NCI-H69 (cell line): ENCODE measurements at places on chromosomes 4 and X.
A peak's percentile ranks its signal among the peaks of the same experiment; 100 is the strongest.

DNA sequence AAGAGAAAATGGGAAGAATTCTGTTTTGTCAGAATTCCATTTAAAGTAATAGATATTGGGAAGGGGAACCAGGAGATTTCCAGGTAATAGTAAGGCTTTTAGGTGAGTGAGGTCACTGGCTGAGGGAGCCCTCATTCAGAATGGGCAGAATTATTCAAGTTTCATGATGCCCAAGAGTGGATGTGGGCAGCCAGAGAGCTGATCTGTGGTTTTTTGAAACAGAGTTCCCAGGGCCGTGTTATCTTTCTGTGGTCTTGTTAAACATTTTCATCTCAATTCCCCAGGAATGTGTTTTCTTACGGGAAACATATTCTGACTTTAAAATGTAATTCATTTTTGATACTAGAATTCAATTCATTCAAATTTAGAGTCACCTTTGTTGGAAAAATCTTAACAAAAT, 182.0 kb upstream of the AADAT start:
- no peak for DNase-seq

- DNase-seq: peak; percentile 79
These were observed 43.0 kb downstream of the AMELX start for GRCh38 chrX:11336201-11336600.

DNA sequence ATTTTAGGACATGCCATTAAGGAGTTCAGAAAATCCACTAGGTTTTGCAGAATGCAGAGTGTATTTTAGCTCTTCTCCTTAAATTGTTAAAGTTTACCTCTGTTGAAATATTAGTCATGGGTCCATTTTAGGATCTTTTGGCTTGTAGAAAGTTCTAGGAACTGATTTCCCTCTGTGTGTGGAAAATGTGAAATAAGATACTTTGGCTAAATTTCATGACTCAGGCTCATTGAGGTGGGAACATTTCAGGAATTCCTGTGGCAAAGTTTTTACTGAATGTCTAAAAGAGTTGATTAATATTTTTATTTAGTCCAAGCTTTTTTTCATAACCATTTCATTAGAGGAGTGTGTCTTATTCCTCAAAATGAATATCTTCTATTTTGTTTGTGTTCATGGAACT, 7.0 kb downstream of the FHIP1A start:
- no peak for DNase-seq

DNA sequence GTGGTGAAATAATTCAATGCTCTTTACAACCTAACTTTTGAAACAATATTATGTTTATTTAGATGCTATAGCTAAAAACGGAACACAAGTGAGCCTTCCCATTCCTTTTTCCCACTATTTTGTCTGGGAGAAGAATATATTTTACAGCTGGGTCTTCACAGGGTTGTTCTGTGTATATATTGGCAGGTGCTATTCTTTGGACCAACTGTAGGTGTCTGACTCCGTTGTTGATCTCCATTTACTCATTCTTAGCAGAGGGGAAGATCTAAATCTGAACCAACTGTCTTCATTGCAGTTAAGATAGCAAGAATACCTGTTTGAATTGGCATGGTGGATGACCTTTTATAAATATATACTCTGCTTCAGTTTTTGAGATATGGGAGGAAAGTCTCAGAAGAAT, 257.4 kb downstream of the CFAP299 start:
- peak; percentile 27 for DNase-seq

- DNase-seq: no peak
These were observed 53.6 kb downstream of the LIN54 start for GRCh38 chr4:82957045-82957444.

DNA sequence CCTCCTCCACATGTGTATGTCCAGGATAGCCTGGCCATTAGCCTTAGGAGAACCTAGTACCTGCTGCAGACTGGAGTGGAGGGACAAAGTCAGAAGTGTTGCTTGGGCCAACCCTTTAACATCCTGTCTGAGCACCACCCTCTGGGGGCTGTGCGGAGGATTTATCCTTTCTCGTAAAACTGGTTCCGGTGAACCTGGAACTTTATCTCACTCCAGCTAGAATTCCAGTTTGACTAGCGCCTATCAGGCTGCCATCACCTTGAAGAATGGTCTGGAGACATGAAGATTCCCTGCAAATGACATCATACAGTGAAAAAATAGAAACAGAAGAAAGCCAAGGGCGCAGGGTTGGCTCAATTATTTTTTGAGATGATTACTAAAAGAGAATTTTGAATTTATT, 4.0 kb downstream of the TCEAL8 start:
- no peak for DNase-seq

DNA sequence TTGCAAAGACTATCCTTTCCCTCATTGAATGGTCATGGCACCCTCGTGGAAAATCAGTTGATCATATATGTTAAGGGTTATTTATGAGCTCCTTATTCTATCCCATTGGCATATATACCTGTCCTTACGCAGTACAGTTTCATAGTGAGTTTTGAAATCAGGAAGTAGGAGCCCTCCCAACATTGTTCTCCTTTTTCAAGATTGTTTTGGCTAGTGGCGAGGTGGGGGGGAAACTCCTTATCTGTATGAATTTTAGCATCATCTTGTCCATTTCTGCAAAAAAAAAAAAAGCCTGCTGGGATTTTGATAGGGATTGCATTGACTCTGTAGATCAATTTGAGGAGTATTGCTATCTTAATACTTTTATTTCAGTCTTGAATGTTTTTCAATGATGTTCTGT, 2.5 kb upstream of the USP9X start:
- no peak for DNase-seq

DNA sequence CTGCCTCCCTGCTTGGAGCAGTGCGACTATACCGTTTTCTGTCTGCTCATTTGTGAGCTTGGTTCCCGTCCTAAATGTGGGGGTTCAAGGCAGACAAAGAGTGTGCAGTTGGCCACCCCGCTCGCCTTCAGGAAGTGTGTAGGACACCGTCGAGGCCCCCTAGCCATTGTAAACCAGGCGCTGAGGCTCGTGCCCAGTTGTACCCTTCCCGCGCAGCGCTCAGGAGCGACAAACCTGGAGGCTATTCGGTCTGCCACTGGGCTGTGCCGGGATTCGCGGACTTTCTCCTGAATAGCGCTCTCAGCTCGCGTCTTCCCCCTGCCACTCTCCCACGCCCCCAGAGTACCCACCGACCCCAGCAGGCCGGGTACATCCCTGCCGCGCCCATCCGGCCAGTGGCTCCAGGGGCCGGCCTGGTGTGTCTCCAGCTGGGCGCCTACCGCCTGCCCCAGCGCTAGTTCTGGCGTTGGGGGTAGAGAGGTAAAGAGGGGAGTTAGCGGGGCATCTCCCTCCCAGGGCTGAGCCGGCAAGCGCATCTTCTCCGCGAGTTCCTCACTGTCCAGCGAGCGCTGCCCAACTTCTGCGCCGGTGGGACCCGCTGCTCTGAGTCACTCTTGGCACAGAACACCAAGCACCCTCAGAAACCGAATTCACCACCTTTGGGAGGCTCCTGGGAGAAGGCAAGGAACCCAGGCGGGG, 880 bp upstream of the LONRF3 start:
- DNase-seq: peak; percentile 36

DNA sequence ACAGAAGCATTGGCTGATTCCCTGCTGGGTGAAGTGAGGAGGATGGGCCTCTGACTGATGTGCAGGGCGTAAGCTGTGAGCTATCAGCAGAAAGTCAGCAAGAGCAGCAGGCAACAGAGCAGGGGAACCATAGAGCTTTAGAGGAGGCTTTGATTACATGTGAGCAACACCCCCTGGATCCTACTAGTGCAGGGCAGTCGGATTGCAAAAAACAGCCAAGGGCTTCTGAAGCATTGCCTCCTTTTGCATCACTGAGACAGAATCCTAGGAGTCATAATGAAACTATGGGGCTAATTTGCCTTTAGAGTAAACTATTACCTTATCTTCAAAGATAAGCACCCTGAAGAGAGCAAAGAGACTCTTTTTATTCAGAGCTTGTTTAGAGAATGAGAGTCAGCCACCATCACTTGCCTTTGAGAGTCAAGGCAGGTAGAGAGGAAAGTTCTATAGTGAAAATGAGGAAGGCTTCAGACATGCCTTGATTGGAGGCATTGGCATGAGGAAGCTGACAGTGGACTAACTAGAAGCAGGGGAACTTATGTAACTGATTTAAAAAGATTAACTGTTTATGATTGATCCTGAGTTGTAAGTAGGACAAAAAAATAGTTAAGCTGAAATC, 420.3 kb downstream of the PDHA2 start:
- no peak for DNase-seq
